Activated CD4-positive, alpha-beta T cell treated with anti-CD3 and anti-CD28 coated beads, Interleukin-2, amount 10 ng/mL, durations not matched to agents 7 days and 5 days (primary cell): ENCODE measurements at places on chromosomes 3 and 15. TPM values are rescaled to one million over a fixed set of nuclear protein-coding genes. Genes with fewer than 3 reads are reported as not detected.
A peak's percentile ranks its signal among the peaks of the same experiment; 100 is the strongest.

LSAMP gene
- total RNA-seq: not detected

HRG gene
- not detected for total RNA-seq

USP19 gene
- total RNA-seq: 72.6 TPM

SSR3 gene
- total RNA-seq: 143 TPM

GLCE gene
- total RNA-seq: 3.8 TPM

NTRK3 gene
- total RNA-seq: not detected

DNA sequence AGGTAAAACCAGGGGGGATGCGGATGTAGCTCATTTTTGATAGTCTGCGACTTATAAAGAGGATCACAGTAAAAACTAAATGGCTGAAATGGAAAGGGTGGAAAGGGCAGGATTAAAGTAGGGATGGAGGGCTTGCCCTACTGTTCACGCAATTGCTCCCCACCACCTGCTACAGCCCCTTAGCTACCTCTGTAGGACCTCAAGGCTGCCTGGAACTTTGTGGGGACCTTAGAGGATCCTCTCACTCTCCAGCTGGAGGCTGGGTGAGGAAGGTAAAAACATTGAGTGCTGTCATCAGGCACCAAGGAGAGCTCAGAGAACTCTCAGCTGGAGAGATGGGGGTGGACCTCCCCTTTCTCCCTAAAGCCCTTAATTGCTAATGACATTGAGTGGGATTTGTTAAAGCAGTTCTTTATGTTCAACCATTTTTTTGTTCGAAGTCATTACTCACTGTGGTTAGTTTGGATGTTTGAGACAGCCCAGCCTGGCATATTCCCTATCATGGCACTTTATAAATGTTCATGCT, 213.0 kb downstream of the CLSTN2 start:
- DNase-seq: no peak

- no peak for DNase-seq
Measured at GRCh38 chr3:17195856-17196604, 311.3 kb downstream of the PLCL2 start.

- peak; percentile 39 for DNase-seq
Measured at GRCh38 chr3:120742849-120743365, 363 bp downstream of the GTF2E1 start.

GRCh38 chr3:43014956-43015355, 35.8 kb downstream of the GASK1A start:
- DNase-seq: no peak

DNA sequence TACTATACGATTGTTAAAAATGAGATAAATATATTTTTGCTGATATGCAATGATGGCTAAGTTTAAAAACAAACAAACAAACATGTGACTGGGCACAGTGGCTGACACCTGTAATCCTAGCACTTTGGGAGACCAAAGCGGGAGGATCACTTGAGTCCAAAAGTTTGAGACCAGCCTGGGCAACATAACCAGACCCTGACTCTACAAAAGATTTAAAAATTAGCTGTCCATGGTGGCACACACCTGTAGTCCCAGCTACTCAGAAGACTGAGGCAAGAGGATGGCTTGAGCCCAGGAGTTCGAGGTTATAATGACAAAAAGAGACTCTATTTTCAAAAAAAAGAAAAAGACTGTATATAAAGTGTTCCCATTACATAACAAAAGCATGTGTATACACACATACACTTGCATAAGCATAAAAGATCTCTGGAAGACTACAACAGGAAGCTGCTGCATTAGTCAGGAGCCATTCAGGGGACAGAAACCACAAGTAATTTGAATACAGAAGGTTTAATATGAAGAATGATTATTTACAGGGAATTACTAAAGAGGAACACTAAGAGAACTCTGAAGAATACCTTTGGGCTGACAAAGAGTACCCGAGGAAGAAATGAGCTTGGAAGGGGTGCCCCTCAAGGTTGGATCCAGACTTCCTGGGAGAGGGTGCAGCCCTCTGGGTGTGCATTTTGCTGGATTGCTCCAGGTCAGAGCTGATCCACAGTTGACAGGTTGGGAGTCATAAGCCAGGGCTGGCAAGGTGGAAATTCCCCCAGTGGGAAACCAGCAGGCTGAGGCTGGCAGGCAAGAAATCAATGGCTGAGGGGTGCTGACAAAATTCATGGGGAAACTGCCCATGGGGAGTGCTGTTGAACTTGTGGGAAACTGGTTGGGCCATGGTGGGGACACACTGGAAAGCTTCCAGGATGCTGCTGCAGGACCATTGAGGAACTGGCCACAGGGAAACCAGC, 9.3 kb upstream of the TM4SF18 start:
- no peak for DNase-seq

- DNase-seq: no peak
Measured at GRCh38 chr3:97432914-97433313, 331.6 kb upstream of the ARL6 start.

GRCh38 chr15:75369897-75370581, 1.6 kb upstream of the MAN2C1 start:
- no peak for DNase-seq
